HFFc6 (cell line): ENCODE measurements at places on chromosomes 1 and 21. TPM values are rescaled to one million over a fixed set of nuclear protein-coding genes. Genes with fewer than 3 reads are reported as not detected.

The RCSD1 gene
- total RNA-seq = not detected in 3 replicates

The TENT5C gene
- total RNA-seq = 0.57 to 0.72 TPM (median 0.69 TPM) in 3 replicates

The FNBP1L gene
- total RNA-seq = 1.0 to 6.1 TPM (median 5.4 TPM) in 3 replicates

The SPRR3 gene
- total RNA-seq = not detected in 2 replicates

The PLA2G2D gene
- not detected in 3 replicates for total RNA-seq

The AQP10 gene
- not detected in 3 replicates for total RNA-seq

The SLC30A10 gene
- total RNA-seq = not detected in 3 replicates

The DCST1 gene
- total RNA-seq = not detected in 3 replicates

The KIF17 gene
- total RNA-seq = 5.9 to 8.0 TPM (median 6.4 TPM) in 3 replicates

The FAM110D gene
- total RNA-seq = not detected in 3 replicates

The ADORA1 gene
- 0.59 to 6.5 TPM (median 4.3 TPM) in 3 replicates for total RNA-seq

The CELA2A gene
- total RNA-seq = not detected in 3 replicates

The CD48 gene
- total RNA-seq = not detected in 3 replicates

The ANKRD34A gene
- total RNA-seq = 9.8 to 15.3 TPM (median 11.0 TPM) in 3 replicates

The GJB5 gene
- 0.13 to 0.59 TPM in 2 of 3 replicates, not detected in the other for total RNA-seq
